ENCODE measurements at places on chromosomes 4 and X.

- peak; percentile 57 for DNase-seq
Measured at GRCh38 chr4:139814323-139815015, 148.8 kb downstream of the MGST2 start.

DNA sequence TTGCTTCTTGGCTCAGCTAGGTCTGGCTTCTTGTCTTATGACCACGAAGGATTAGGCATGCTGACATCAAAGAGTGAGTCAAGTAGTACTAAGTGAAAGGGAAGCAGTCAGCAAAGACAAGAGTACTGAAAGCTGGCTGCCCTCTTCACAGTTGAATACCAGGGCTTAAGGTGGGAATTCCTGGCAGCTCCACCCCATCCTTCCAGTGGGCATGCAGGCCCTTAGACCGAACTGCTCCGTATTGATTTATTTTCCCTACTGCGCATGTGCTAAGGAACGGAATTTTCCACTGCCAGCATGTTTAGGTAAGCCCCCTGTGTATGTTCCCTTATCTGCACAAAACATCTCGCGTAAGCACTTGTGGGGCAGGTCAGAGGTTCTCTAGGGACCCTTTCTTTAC lies 2320.1 kb downstream of the ARAP2 start:
- DNase-seq = no peak

- no peak for DNase-seq
Measured at GRCh38 chr4:140996766-140997165, 136.5 kb downstream of the RNF150 start.

- peak; percentile 37 for DNase-seq
Measured at GRCh38 chr4:97987019-97987648, 156.1 kb downstream of the STPG2 start.

DNA sequence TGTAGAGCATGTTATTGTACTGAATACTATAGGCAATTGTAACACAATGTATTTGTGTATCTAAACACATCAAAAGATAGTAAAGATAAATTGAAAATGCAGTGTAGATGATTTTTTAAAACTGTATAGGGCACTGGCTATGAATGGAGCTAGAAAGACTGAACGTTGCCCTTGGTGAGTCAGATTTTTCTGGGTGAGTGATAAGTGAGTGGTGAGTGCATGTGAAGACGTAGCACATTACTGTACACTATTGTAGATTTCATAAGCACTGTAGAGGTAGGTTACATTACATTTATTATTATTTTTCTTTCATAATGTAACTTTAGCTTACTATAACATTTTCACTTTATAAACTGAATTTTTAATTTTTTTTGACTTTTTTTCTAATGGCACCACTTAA lies 1491.6 kb downstream of the TECRL start:
- no peak for DNase-seq

All from G401 (cell line).